Central memory CD8-positive, alpha-beta T cell (primary cell): ENCODE measurements at places on chromosomes 4 and X.

- DNase-seq = no peak
Observed at GRCh38 chrX:51955200-51955599, 61.8 kb downstream of the MAGED1 start.

DNA sequence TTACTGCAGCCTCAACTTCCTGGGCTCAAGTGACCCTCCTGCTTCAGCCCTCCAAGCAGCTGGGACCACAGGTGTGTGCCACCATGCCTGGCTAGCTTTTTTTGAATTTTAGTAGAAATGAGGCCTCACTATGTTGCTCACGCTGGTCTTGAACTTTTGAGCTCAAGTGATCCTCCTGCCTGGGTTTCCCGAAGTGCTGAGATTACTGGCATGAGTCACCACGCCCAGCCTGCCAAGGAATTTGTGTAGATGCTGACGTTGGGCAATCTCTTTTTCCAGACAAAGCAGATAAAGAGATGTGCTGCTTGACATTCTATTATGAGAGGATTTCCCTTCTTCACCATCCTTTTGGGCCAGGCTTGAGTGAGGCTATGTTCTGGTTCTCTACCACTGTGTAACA, 254.5 kb upstream of the RPS6KA3 start:
- no peak for DNase-seq

- no peak for DNase-seq
Observed at GRCh38 chrX:132442691-132443090, 46.1 kb downstream of the MBNL3 start.

DNA sequence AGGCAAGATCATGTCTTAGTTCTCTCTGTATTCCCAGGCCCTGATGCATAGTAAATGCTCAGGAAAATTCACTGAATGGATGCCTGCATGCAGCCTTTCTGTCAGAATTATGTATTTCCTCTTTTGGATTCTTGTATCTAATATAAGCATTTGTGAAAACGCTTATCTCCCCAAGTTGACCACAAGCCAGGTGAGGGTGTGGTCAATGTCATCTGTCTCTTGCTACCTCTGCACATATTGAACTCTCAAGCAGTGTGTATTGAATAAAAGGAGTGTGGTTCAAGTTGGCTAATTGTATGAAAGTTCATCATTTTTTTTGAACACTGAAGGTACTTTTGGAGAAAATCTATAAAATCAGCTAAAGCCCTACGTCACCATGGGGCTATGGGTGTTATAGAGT, 84.3 kb downstream of the CNGA2 start:
- DNase-seq = no peak

DNA sequence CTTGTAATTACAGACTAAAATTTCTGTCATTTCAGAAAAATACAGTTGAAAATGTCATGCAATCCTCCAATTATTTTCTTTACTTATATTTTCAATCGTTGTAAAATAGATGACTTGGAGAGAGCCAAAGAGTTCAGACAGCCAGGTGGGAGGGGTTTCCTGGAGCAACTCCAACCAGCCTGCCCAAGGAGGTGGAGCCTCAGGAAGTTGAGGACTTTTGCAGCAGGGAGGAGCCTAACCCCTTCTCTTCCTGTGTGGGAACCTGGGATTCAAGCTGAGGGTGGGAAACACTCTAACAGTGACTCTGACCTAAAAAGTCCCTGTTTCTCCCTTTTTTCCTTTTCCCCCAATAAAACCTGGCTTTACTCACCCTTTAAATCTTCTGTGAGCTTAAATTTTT, 72.2 kb upstream of the GABRG1 start:
- no peak for DNase-seq
